Activated CD4-positive, alpha-beta T cell treated with anti-CD3 and anti-CD28 coated beads, Interleukin-2, Interleukin-4, amounts not matched to agents 100 ng/mL and 50 ng/mL, durations not matched to agents 16 hours and 8 hours (primary cell): ENCODE measurements at places on chromosomes 12 and 14.

DNA sequence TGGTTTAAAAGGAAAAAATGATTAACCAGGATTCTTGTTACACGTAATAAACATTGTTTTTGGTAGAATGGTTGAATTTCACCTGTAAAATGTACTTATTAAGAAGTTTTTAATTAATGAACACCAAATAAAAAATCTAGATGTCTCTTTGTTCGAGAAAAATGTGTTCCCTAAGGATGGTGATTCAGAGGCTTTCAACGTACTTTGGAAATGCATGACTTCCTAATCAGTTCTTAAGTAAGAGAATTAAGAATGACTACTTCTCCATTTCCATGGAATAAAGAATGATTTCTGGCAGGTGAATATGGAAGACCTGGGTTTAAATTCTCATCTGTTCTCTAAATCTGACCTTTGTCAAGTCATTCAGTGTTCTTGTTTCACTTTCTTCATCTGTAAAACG, 428.6 kb downstream of the KCNH5 start:
- no peak for DNase-seq

GRCh38 chr14:85873006-85873405, 343.1 kb downstream of the FLRT2 start:
- no peak for DNase-seq

- DNase-seq, result no peak
Measured at GRCh38 chr14:91918186-91918883, 29.2 kb downstream of the FBLN5 start.

- no peak for DNase-seq
Measured at GRCh38 chr12:55736780-55737580, 5.9 kb upstream of the GDF11 start.

GRCh38 chr12:105470102-105470501, 139.6 kb downstream of the C12orf75 start:
- DNase-seq, result no peak

GRCh38 chr12:124617615-124618014, 50.2 kb upstream of the NCOR2 start:
- DNase-seq, result no peak

GRCh38 chr14:54981698-54982097, 45.2 kb downstream of the WDHD1 start:
- no peak for DNase-seq

DNA sequence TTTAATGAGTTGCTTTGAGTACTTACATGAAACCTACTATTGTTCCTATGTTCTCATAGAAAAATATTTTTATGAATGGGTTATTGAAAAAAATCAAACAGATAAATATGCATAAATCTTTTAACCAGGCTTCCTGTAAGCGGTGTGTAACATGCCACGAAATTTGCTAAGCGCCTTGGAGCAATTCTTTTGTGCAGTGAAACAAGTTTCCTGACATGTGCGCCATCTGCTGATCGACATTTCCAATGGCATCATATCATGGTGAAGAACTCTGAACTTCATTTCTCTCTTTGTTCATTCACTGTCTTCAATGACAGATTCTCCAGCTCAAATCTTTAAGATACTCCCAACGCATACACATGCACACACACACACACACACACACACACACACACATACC, 145.6 kb upstream of the NAV3 start:
- peak; percentile 26 for DNase-seq

- peak; percentile 50 for DNase-seq
Measured at GRCh38 chr14:35159742-35160409, 37.5 kb downstream of the PRORP start.

- no peak for DNase-seq
Measured at GRCh38 chr12:130754234-130754901, 38.3 kb upstream of the RIMBP2 start.

- peak; percentile 72 for DNase-seq
Measured at GRCh38 chr14:77181603-77182437, at the start of gene TMEM63C. TMEM63C (plus strand) TSS chr14:77181798; CDS start chr14:77218814, 37,016 bp downstream.

DNA sequence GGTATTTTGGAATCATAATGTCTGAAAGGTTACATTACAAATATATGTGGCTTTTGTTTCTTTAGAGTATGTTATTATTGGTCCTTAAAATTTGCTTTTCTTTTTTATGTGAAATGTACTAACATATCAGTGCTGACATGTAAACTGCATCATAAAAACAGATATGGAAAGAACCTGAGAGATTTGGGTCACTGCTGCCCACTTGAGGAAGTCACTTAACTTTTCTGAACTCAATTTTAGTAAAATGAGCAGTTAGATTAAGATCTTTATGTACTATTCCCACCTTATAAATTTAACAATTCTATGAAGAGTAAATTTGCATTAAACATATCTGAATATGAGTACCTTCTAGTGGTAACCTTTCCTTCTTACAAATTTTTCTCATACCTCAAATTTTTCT, 7.5 kb downstream of the PTGR2 start:
- no peak for DNase-seq

DNA sequence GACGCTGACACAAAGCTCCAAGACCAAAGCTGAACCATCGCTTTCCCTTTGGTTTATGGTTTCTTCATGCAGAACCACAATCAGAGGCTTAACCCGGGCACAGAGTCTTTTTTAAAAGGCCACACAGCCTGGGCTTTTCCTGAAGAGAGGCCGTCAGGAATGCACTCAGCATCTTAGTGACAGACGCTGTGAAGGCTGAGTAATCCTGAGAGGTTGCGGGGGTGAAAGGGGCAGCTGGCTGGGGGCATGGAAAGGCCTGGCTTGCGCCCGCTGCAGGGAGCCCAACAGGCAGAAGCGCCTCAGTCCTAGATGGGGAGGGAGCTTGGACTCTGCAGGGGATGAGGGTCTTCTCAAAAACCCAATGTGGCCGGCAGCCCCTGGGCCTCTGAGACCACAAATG, 13.6 kb downstream of the CTDSP2 start:
- no peak for DNase-seq

GRCh38 chr12:31722580-31722979, 6.2 kb downstream of the AMN1 start:
- DNase-seq, result no peak

- DNase-seq, result no peak
Measured at GRCh38 chr12:62683776-62684569, 217.3 kb downstream of the MON2 start.

DNA sequence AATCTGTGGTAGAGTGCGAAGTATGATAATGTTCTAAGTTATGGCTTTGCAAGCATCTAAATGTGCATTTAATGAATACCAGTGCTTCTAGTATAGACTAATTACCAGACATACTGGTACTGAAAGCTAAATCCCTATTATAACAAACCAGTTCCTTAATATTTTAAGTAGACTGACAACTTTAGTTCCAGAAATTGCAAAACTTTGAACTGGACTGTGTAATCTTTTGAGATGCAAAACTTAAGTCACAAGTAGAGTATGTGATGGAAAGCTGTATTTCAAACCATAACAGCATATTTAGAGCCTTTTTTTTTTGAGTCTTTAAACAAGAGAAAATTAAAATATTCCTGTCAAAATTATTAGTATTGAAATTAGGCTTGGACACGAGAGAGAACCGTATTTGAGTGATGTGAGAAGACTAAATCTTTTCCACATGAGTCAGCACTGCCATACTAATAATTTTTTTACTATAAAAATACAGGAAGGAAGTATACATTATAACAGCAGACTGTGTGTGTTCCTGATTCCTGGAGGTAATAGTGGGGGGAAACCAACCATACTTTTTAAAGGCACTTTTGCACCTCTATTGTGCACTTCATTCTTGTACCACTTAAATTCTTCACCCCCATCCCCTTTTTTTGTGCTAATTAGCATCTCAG, 45.5 kb downstream of the PPM1A start:
- no peak for DNase-seq

DNA sequence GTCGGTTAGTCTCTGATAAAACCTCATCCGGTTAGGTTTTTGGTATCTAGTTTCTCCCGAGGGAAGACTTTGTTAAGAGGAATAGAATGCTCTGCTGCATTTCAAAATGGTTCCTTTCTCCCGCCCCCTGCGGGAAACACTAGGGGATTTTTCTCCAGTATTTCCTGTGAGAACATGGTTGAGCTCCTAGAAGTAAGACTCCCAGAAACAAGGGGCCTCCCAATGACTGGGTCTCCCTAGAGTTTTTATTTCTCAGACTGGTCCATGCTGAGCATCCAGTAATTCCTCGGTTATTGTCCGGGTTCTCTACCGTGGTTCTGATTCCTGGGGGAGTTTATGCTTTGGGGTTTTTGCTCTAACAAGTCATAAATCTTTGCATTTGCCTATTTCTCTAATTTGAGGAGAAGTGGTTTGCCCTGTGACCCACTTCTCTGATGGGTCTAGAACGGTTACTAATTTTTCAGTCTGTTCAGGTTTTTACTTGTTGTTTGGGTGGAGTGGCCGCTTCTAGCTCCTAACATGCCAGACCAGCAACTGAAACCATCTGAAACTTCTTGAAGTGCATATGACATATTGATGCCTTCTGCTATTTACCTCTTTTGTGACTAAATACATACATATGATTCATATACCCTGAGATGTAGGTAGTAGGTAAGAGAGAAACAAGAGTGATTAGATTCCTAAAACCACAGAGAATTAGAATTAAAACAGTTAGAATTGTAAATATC, 25.1 kb downstream of the TESPA1 start:
- no peak for DNase-seq

DNA sequence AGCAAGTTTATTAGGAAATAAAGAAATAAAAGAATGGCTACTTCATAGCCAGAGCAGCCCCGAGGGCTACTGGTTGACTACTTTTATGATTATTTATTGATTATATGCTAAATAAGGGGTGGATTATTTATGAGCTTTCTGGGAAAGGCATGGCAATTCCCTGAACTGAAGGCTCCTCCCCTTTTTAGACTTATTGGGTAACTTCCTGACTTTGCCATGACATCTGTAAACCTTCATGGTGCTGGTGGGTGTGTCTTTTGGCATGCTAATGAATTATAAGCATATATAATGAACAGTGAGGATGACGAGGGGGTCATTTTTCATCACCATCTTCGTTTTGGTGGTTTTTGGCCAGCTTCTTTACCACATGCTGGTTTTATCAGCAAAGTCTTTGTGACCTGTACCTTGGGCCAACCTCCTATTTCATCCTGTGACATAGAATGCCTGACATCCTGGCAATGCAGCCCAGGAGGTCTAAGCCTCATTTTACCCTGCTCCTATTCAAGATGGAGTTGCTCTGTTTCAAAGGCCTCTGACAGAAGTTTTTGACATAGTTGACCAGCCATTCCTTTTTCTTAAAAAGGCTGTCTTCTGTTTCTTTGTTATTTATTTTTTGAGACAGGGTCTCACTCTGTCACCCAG, 11.1 kb upstream of the PTGES3 start:
- no peak for DNase-seq

DNA sequence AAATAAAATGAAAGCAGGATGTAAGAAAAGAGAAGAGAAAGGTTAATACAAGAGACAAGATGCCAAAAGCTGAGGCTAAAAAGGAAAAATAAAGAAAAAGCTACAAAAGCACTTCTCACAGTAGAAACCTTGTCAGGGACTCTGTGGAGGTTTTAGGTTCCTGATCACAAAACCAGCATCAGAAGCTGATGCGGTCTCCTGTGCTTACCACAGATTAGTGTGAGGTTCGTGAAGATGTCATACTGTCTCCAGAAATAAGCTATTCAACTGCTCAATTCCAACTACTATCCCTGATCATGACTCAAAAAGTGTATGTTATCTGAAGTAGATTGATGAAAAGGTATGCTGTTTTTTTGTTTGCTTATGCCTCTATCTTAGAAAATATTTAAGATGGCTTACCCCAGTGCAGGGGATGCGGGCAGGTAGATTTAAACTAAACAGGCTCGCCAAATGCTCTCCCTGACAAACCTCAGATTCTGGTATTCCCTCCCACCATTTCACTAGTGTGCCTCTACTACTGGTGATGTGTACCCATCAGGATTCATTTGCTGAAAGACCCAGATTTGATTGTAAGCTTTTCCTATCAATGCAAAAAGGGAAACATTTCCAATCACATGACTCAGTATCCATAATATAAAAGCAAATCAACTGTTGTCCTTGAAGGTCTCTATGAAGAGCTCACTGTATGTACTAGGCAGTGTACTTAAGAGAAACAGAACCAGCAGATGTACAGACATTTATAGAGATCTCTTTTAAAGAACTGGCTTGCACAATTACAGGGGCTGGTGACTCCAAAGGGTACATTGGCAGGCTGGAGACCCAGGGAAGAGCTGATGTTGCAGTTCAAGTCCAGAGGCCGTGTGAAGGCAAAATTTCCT, 169.5 kb upstream of the FOXN3 start:
- no peak for DNase-seq

GRCh38 chr12:117850048-117850447, 118.7 kb downstream of the KSR2 start:
- no peak for DNase-seq

DNA sequence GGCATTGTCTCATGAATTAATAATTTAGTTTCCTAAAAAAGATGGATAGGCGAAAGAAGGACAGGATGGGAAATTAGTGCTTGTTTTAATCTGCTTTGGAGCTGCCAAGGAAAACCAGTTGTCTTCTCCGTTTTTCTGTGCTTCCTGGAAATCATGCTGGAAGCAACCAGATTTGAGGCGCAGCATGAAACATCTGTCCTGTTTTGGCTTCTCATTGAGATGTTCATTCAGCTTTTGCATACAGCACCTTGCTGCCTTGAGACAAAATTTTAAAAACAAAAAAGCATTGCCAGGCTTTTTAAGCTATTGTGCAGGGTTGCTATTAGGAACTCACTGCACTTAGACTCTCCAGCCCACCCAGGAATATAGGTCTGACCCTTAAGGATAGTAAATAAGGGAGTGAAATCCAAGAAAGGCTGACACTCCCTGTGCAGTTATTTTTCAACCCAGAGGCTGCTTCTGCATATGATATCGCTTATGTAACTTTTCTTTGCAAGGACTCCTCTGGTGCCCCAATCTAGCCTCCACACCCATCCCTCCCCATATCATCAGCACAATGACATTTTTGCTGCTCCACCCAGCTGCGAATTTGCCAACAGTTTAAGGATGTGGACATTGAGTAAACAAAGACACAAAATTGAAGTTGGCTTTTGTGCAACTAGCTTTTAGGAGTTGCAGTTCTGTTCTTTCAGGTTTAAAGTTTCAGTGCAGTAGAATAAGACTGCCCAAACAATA, 46.9 kb upstream of the MDM1 start:
- DNase-seq, result no peak
